Effector memory CD8-positive, alpha-beta T cell (primary cell): ENCODE measurements at places on chromosomes 13 and 19.

DNA sequence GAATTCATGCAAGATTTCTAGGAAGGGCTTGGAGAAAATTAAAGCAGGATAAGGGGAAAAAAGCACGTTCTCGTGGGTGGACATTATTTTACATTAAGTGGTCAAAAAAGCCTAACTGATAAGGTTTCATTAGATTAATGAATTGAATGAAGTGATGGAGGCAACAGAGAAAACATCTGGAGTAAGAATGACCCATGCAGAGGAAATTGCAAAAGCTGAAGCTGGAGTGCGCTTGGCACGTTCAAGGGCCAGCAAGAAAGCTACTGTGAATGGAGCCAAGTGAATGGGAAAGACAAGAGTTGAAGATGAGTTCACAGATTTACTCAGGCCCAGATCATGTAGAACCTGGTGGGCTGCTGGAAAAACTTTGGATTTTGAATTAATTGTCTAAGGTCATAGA is 777.9 kb downstream of the DACH1 start:
- no peak for DNase-seq

- DNase-seq = no peak
These were observed 24.1 kb upstream of the PTPRS start for GRCh38 chr19:5364674-5365073.

DNA sequence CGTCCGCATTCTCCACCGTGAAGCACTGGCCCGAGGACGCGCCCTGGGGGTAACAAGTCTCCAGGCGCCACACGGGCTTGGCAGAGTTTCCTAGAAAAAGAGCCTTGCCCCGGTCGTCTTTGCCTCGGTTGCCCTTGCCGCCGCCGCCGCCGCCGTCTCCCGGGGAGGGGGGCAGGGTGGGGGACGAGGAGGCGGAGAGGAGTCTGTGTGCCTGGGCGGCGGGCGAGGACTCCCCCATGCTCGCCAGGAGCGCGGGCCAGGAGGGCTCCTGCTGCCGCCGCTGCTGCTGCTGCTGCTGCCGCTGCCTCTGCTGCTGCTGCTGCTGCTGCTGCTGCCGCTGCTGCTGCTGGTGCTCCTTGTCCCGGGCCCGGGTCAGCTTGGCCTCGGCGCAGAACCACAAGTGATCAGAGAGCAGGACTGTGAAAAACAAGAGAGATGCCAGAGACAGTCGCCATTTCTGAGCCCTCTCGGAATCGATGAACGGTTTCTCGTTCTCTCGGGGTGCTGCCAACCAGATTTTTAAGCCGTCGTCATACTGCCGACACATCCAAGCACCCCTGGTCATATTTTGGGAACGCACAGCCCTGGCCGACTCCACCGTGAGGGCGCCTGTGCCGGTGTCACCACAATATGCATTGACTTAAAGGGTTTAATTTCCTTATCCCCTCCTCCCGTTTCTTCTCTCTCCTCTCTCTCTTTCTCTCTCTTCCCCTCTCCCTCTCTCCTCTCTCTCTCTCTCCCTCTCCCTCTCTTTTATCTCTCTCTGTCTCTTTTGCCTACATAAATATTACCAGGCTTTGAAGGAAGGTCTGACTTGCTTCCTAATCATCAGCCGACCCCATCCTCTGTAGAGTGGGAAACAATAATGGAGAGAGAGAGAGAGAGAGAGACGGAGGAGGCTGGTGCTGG is 349.1 kb downstream of the LIG4 start:
- DNase-seq = no peak

GRCh38 chr13:78160793-78161192 is 242.2 kb upstream of the EDNRB start:
- no peak for DNase-seq

DNA sequence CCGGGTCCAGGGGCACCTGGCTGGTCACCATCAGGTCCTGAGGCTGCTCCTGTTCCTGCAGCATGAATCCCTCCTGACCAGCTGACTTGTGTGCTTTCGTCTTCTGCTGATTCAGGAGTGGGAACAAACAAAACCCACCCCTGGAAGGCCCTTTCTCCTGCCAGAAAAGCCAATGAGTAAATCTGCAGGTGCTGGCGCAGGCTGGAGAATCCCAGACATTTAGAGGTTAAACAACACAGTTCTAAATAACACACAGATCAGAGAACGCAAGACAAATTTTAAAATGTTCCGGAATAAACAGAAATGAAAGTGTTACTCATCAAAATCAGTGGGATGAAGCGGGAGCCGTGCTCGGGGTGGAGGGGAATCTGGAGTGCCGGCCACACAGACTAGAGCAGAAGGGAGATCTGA is 60.6 kb upstream of the C13orf46 start:
- DNase-seq = no peak

DNA sequence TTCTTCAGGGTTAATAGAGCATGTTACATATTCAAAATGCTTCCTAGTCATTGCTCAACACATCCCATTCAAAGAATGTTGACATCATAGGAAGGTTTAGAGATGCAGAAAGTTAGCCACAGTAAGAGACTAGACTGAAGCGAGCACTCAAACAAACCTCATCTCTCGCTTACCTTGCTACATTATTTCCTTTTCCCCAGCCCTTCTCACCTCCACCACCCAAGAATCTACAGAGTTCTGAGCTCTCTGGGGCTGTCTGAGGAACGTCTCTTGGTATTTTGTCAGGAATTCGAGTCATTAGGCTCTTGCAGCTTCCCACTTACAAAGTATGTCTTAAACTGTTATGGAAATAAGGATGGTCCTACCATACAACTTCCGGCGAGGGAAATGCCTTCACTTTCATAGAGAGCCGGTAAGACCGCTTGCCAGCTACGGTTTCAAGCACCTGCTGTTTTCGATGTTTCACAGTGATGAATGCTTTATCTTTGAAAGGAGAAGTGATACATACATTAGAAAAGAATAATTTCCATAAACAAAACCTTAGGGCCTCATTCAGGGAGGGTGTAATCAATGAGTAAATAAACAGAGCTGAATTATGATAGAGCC is 65.1 kb downstream of the FLT1 start:
- no peak for DNase-seq
